ENCODE measurements at places on chromosomes 6 and 20.
A peak's percentile ranks its signal among the peaks of the same experiment; 100 is the strongest.

- DNase-seq, result no peak
Measured at GRCh38 chr6:110731898-110732297, 83.4 kb downstream of the CDK19 start.

DNA sequence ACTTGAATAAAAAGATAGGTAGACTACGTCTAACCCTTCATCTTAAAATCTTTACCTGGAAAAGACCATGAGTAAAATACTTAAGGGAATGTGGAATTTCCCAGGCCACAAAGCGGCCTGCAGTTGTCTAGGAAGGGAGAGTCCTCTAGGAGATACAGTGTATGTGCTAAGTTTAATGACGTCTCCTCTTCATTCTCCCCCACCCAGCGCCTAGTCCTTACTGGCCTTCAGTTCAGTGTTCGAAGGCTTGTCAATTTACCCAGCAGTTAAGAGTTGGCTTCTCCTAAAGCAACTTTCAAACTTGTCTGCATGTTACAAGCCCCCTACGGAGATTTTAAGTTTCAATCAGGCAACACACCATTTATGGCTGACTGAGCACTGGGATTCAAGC is 35.2 kb downstream of the HFE start:
- no peak for DNase-seq

DNA sequence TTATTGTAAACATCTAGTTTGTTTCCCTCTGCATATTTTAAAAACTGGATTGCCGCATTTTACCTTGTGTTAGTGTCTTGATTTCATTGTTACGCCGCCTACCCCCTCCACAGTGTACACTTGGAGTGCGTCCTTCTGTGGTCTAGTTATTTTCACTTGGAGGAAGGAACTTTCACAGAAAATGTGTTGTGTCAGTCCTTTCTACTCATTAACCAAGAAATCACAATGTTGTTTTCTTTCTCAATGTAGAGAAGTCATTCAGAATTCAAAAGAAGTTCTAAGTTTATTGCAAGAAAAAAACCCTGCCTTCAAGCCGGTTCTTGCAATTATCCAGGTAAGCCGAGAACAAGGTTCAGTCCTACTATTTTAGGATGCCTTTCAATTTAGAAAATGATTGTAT is 10.3 kb downstream of the MTHFD1L start:
- no peak for DNase-seq

DNA sequence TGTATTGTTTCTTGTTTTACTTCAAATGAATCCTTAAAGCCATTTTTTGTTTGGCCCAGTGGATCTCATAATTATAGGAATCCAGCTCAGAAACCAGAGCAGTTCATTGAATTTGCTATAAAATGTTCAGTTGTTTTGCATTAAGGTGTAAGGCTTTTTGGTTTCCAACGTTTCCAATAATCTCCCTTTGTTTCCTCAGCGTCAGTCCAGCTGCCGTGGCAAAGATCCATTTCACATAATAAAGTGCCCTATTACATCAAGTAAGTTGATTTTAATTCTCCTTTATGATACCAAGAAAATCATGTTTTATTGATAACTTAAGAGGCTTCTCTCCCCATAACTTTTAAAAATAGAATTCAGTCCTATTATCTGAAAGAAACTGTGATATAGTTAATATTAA is 472.6 kb downstream of the UTRN start:
- no peak for DNase-seq

DNA sequence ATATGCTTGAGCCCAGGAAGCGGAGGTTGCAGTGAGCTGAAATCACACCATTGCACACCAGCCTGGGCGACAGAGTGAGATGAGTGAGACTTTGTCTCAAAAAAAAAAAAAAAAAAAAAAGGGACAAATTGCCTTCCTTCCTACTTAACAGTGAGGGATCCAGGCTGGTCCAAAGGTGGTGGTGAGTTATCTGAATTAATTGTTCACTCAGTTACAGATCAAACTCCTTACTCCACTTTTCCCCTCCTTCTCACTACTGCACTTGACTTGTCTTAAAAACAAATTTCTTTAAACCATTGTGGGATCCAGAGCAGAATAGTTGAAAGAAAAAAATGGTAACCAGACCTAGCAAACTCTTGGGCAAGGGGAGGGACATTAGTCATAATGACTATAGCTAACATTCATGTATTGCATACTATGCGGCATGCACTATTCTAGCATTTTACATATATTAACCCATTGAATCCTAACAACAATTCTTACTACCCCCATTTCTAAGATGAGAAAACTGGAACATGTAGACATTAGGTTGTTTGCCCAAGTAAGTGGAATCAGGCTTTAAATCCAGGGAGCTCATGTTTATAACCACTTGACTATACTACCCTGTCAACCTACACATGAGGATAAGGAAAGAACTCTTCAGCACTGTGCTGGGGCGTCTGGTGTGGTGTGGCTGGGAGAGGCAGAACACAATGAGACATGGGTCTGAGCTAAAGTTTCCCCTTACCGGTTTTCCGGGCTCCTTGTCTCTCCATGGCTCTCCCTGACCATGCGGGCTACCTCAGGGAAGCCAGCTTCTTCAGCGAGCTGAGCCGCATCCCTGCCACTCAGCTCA is 1.5 kb downstream of the GPANK1 start:
- no peak for DNase-seq

- DNase-seq, result no peak
Measured at GRCh38 chr6:158330016-158330415, 17.8 kb downstream of the TULP4 start.

DNA sequence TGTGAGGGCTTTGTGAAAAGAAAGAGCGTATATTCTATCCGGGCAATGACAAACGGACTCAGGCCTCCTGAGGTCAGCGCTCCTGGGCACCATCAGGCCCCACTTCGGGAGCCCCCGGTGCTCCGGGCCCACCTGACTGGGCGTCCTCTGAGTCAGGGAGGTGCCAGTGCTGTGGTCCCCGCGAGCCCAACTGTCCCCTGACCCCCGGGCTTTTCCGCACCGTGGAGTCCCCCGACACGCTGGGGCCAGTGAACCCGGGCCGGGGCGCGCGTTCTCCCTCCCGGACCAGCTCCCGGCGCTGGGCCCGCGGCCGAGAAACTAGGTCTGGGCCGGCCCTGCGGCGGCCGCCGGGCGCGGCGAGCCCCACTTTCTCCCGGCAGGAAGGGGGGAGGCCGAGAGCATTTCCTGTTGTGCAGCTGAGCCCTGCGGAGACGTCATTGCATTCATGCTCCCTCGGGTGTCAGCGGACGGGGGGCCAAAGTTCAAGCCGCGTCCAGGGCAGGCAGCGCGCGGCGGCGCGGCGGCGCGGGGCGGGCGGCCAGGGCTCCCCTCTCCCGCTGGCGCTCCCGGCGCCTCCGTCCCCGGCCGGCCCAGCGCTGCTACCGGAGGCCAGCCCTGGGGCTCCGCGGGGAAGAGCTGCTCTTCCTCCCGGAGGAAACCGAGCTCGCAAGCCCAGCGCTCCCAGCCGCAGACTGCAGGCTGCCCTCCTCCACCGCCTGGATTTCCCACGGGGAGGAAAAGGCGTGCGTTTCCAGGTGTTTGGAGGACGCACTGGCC is 18.3 kb downstream of the HIVEP2 start:
- DNase-seq, result peak; percentile 73

GRCh38 chr20:61954276-61955021 is 111.2 kb downstream of the TAF4 start:
- no peak for DNase-seq

GRCh38 chr6:112910256-112910655 is 563.1 kb downstream of the RFPL4B start:
- no peak for DNase-seq

DNA sequence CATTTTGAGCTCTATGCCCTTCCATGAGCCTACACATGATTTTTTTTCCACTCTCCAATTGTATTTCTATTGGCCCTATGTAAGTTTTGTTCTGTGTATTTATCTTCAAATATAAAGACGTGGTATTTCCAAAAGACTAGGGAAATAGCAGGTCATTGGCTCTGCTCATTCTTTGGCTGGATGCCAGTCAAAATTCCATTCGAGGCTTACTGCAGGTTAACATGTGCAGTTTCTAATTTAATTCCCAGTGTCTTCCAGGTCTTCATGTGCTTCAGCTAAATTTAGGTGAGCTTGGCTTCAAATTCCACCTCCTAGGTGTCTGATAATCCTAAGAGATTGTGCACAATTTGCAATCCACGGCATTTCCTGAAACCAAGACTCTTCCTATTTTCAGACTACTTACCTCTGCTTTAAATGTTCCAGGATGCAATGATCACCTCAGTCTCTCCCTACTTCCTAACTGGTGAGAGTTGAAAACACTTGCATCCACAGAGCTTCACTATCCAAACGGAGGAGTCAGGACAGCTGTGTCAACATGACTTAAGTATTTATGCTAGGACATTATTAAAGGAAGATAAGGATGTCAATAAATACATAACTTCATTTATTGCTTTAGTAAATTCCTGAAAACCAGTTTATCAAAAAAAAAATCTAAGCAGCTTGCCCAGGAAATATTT is 236.1 kb downstream of the COL12A1 start:
- no peak for DNase-seq

- no peak for DNase-seq
Measured at GRCh38 chr20:62774762-62775161, 21.5 kb upstream of the MRGBP start.

GRCh38 chr6:118902726-118903125 is 8.8 kb downstream of the ASF1A start:
- DNase-seq, result no peak

DNA sequence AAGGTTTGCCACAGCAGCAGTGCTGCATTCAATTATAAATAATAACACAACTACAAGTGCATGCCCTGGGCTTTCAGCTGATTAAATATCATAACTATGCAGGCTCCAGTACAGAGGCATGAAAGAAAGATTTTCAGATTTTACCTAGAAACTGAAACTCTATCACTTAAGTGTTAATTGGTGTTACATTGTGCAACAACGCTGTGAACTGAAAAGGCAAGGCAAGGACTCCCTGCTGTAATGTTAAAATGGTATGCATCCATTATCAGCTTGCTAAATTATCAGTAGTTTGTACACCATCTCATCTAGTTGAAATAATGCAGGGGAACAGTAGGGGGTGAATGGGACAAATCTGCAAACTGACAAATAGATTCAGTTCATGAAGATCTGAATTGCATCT is 976.7 kb upstream of the MANEA start:
- DNase-seq, result no peak

GRCh38 chr6:89853068-89853467 is 23.4 kb downstream of the CASP8AP2 start:
- DNase-seq, result no peak

DNA sequence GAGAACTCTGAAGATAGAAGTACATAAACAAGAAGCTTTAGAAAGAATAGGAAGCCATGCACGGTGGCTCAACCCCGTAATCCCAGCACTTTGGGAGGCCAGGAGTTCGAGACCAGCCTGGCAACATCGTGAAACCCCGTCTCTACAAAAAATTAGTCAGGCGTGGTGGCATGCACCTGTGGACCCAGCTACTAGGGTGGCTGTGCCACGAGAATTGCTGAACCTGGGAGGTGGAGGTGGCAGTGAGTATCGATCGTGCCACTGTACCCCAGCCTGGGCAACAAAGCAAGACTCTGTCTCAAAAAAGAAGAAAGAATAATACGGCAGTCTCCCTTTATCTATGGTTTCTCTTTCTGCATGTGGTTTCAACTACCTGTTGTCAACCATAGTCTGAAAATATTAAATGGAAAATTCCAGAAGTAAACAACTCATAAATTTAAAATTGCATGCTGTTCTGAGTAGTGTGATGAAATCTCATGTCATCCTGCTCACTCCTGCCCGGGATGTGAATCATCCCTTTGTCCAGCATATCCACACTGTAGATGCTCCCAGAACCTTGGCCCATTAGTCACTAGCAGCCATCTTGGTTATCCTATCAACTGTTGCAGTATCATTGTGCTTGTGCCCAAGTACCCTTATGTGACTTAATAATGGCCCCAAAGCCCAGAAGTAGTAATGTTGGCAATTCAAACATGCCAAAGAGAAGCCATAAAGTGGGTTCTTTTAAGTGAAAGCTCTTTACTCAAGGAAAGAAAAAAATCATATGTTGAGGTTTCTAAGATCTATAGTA is 22.1 kb downstream of the DEK start:
- DNase-seq, result no peak

GRCh38 chr6:4981761-4982160 is 22.1 kb downstream of the RPP40 start:
- DNase-seq, result no peak

DNA sequence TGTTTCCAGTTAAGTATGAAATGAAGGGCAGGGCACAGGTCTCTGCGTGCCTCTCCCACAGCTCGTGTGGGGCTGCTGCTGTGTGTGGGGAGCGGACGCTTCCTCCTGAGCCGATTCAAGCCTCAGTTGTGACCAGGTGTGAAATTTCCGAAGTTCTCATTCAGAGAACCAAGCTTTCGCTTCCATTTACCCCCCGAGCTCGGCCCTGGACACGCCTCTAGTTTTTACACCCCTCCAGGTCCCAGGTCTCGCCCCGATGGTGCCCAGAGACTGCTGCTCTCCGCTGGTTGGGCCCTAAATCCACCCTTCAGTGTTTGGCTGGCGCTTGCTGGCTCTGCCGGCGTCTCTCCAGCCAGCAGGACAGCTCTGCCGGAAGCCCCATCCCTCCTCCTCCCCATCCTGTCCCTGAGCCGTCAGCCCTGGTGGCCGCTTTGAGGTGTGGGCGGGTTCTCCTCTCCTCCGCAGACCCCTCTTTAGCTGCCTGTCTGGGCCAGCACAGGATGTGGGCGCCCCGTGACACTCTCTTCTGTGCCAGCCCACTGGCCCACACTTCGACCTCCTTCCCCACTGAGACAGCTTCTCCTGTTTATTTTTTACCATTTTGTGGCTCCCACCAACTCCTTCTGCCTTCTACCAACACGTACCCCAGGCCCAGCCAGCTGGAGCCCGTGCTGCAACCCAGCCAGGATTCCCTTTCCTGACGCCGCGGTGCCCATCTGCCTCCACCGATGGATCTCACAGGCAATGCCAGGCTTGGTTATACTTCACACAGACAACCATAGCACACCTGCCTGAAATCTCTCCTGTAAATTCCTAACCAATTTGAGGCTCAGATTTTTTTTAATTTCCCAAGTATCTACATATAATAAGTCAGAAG is 142.8 kb downstream of the DLL1 start:
- no peak for DNase-seq

DNA sequence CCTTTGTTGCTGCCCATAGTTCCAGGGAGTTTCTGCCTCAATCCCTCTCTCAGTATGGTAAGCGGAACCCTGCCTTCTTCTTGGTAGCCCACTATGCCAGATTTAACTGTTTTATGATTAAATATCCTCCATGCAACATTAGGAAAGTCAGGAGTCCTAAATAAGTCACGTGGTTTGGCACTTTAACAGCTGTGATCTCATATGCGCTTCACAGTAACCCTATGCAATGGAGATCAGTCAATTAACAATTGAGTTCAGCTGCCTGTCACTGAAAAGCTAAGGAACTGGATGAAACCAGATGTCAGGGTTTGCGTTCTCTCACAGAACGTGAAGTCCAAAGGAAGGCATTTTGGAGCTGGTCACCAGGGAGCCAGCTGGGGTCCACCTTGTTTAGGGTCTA is 81.6 kb downstream of the PSMB1 start:
- DNase-seq, result no peak

- DNase-seq, result no peak
Measured at GRCh38 chr6:168171673-168172353, 92.8 kb upstream of the FRMD1 start.

GRCh38 chr6:92757925-92758324 is 661.4 kb downstream of the EPHA7 start:
- no peak for DNase-seq

GRCh38 chr6:124866040-124866439 is 96.2 kb upstream of the RNF217 start:
- no peak for DNase-seq
